ENCODE measurements at places on chromosomes 3 and 15.

GRCh38 chr3:36695113-36695768, 69.1 kb downstream of the DCLK3 start:
- no peak for DNase-seq

DNA sequence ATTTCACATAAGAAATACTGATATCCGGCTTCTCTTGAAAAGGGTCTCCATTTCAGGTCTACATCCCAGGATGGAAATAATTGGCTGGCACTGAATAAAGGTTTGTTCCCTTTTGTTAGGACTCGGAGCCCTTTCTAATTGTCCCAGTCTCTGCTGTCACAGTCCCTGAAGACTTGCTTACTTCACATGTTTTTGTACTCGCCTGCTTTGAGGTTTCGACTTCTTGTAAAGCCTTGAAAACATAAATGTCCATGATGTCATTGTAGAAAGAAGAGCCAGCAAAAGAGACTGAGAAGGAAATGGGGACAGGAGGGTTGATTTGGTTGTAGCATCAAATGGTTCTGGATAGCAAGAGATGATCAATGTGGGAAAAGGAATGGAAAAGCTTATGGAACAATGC, 963.4 kb upstream of the SEMA6D start:
- no peak for DNase-seq

DNA sequence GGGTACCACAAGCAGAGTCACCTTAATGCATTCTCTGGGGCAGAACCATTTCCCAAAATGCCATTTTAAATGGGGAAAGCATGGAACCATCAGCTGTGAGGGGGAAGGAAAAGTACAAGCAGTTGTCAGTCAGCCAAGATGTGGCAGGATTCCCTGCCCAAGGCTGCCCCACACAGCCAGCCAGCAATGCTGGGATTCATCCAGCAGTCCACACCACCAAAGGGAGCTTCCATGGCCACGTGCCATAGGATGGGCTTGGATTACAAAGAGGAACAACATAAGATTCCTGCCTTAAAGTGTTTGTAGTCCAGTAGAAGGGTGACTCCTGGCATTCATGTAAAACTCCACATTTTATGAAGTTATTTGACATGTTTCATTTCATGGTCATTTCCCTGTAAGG, 233.3 kb downstream of the SHOX2 start:
- no peak for DNase-seq

- DNase-seq = no peak
These were observed 164.3 kb upstream of the VEPH1 start for GRCh38 chr3:157667493-157667892.

DNA sequence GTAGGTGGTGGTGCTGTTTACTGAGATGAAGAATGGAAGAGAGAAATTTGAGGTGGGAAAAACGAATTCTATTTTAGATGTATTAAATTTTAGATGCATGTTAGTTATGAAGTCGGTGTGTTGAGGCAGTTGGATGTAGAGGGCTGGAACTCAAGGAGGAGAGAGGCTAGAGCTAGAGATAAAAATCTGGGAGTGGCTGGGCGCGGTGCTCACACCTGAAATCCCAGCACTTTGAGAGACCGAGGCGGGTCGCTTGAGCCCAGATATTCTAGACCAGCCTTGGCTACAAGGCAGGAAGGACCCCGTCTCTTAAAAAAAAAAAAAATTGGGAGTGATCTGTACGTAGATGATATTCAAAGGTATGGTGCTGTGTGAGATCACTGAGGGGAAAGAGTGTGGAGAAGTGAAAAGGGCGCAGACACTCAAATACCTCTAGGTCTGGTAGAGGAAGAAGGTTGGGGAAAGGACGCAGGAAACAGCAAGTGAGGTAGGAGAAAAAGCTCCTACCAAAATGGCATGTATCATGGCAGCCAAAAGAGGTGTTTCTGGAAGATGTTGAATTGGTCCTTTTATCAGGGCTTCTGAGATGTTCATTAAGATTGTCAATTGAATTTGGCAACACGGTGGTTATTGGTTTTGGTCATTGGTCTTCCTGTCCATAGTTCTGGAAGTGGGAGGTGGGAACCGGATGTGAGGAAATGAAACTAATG, 1.8 kb downstream of the YEATS2 start:
- DNase-seq = peak; percentile 6

DNA sequence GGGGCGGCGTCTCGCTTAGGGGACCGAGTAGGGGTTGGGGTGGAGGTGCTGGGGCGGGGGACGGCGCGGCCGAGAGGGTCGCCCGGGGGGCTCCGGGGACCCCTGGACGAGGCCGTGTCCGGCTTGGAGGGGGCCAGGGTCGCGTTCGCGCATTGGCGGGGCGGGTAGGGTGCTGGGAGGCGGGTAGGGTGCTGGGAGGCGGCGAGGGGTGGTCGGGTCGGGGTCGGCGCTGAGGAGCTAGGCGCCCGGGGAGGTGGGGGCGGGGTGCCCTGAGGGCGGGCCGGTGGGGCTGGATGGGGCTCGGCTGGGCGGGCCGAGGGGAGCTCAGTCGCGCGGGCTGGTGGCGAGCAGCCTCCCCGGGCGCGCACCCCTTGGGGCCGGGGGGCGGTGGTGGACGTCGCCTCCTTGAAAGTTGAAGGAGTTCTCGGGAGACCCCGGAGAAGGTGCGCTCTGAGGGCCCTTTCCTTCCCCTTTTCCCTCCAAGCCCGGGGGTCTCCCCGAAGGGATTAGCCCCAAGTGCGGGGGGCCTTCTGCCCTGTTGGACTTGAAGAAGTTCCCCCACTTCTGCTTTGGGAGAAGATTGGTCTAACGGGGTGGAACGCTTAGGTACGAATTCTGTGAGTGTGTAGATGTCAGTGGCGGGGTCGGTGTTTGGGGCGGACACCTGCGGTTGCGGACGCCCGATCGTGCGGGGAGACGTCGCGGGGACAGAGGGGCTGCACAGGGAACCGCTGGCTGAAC, 543 bp downstream of the MEF2A start:
- DNase-seq = peak; percentile 21

DNA sequence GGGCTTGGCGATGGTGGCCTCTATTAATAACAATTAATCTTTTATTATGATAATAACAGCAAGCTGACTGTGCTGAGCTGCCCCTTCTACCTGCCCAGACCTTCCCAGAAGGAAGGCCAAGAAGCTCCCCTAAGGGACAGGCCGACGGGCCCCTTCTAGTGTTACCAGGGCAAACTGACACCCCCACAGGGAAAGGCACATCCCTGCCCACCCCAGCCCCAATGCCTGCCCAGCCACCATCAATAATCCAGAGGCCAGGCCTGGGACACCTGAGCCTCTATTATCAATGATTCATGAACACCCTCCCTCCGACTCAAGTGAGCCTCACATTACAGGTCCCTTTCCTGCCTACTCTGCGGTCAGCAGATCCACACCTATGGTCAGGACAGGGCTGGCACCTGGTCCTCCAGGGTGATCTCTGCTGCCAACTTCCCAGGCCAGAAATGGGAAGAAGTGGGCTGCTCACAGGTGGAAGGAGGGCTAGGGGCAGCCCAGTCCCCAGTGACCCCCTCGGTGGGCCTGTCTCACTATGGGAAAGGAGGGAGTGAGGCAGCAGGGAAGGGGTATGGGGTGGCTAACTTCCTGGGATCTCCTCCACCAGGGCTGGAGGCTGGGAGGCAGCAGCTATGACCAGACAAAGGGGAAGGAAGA, 1.8 kb downstream of the TWF2 start:
- no peak for DNase-seq

- DNase-seq = no peak
These were observed 29.7 kb downstream of the TRAK1 start for GRCh38 chr3:42120866-42121265.

- DNase-seq = no peak
These were observed 49.8 kb downstream of the BDH1 start for GRCh38 chr3:197505796-197506548.

DNA sequence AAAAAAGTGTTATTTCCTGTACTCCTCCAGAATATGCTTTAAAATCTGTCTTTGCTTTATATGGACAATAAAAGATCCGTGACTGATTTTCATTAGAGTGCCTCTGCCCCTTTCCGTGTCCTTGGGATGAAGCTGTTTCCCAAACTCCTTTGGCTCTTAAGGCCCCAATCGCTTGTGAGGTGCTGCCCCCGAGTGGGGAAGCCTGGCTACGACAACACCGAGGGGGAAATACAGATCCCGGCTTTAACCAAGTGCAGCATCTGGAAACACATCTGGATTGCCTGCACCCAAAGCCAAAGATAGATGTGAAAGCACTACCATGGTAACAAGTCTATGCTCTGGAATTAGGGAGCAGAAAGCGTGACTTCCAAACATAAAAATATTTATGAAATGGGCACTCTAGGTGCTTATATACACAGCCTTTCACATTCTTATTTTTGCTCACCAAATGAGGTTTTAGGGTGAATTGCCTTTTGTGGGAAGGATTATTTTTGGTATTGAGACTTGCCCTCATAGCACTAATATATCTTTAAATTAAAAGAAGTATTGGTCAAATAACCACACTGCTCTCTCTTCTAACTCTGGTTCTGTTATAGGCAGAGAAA, 40.6 kb upstream of the ADCY5 start:
- DNase-seq = peak; percentile 78

- no peak for DNase-seq
These were observed 20.2 kb downstream of the TMEM39A start for GRCh38 chr3:119443179-119443578.

DNA sequence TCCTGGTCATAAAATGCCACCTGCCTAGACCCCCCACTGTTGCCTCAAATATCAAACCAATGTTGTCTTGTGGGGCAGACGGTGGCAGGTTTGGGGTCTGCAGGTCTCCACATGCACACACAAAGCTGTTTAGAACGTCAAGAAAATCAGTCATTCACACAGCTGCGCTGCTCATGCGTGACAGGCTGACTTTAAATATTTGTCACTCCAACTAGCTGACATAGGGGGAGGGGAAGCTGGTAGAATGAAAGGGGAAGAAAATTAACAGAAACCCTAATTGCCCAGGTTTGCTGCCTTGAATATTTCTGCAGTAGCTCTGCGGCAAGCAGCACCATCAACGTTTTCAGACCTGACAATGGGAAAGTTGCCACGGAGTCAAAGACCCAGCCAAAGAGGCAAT, 201.8 kb downstream of the ABHD5 start:
- peak; percentile 62 for DNase-seq

GRCh38 chr3:41907330-41908073, 54.4 kb downstream of the ULK4 start:
- DNase-seq = no peak

DNA sequence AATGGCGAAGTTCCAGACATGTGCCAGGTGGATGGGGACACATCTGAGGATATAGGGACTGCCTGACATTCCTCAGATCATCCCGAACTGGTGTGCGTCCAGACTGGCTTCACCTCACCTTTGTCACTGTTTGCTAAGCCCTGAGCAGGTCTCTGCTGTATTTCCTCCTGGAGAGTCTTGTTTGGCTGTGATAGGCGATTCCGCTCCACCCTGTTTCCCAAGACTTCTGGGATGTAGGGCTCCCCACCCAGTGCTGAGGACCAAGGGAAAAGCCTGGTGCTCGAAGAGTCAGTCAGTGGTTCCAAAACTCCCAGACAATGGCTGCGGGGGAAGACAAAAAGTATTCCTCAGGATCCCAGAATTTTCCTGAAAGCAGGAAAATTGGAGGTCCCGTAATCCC, 11.1 kb upstream of the FURIN start:
- no peak for DNase-seq

DNA sequence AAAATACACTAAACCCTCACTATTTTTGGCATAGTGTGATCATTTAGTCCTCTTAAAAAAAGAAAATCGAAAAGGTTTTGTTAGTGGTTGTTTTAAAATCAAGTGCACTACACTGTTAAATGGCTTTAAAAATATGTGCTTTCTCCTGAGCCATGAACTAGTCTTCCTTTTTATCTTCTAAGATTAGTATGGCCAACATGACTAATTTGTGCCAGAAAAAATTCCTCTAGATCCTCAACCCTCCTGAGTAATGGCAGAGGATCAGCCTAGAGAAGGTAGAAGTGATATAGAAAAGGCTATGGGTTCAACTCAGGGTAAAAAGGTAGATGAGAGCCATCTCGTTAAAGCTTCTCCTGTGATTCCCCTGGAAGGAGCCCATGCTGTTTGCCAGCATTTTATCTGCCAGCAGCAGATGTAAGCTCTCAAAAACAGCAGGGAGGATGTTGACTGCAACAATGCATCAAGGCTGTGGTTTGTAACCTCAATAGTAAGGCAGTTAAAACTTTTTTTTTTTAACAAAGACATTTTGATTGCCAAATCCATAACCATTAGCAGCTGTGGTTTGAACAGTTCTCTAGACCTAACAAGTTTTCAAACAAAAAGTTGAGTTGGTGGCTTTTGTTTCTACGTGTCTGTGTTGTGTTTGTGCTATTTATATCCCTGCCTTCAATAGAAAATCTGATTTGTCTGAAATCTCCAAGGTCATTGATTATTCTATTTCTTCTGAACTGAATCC, 30.2 kb upstream of the ZNF609 start:
- DNase-seq = peak; percentile 47

DNA sequence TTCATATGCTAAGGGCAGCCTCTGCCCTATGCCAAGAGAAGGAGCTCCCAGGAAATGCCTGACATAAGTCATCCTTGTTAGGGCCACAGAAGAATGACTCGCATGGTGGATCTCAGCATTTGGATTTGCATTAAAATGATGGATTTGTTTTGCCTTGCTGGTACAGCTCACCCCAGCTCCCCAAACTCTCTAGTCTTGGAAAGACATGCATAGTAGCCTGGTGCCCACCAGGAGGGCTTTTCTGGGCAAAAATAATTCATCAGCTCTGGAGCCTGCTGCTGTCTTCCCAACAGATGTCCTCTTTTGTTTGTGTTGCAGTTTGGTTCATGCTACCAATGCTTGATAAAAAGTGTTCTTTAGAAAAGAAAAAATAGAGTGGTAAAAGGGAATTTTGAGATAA, 833.0 kb downstream of the AGBL1 start:
- no peak for DNase-seq

DNA sequence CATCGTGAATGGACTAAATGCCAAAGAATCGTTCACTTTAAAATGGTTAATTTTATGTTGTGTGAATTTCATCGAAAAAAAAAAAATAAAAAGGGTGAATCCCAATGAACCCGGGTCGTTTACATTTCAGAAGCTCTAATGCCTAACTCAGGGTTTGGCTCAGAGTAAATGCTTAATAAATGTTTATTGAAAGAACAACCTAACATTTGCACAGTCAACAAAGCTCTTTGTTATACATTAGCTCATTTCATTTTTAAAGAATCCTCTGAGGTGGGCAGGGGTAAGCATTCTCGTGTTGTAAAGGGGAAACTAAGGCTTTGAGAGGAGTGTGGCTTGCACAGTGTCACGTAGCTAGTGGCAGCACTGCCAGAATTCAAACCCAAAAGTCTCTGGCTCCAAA, 109.5 kb downstream of the RPLP1 start:
- DNase-seq = no peak

DNA sequence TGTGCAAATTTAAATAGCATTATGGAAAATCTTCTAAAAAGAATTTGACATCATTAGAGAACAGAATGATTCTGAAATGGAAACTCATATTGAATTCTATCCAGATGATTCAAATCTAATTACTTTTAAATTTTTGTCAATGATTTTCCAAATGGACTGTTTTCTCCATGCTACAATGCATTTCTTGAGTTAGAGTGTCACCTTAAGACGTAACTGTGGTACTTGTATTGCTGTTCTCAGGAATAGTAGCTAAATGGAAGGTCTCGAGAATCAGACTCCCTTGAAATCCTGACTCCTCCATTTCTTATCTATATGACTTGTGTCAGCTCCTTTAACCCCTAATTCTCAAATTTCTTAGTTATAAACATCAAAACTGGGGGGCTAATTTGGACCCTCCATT, 102.3 kb downstream of the P2RY1 start:
- no peak for DNase-seq

- DNase-seq = no peak
These were observed 14.9 kb downstream of the ACOX2 start for GRCh38 chr3:58521917-58522631.

Data from NCI-H1417 (cell line).